ENCODE measurements at places on chromosomes 12 and 14. TPM values are rescaled to one million over a fixed set of nuclear protein-coding genes. Genes with fewer than 3 reads are reported as not detected.
A peak's percentile ranks its signal among the peaks of the same experiment; 100 is the strongest.

The NTN4 gene
- 57.6 TPM for total RNA-seq

The KRT2 gene
- total RNA-seq, result not detected

The DDX55 gene
- 30.8 TPM for total RNA-seq

The KRT8 gene
- total RNA-seq, result 1,740 TPM

The ASB2 gene
- total RNA-seq, result 39.1 TPM

The SLC38A2 gene
- total RNA-seq, result 250 TPM

The AHNAK2 gene
- 33.8 TPM for total RNA-seq

The TPH2 gene
- total RNA-seq, result 0.37 TPM

The LTBP2 gene
- total RNA-seq, result 10.5 TPM

The GRIP1 gene
- 5.8 TPM for total RNA-seq

The TMBIM4 gene
- 92.9 TPM for total RNA-seq

The OASL gene
- not detected for total RNA-seq

The OR6C2 gene
- not detected for total RNA-seq

The G2E3 gene
- total RNA-seq, result 14.6 TPM

The KRT72 gene
- total RNA-seq, result not detected

The GLI1 gene
- 4.0 TPM for total RNA-seq

- no peak for DNase-seq
These were observed 3.7 kb upstream of the HOXC12 start for GRCh38 chr12:53950789-53951576.

GRCh38 chr12:106680280-106680679 lies 94.2 kb upstream of the RIC8B start:
- DNase-seq, result no peak

GRCh38 chr14:95511687-95512086 lies 4.8 kb downstream of the SYNE3 start:
- no peak for DNase-seq

GRCh38 chr12:3236345-3237187 lies 159.4 kb downstream of the TSPAN9 start:
- peak; percentile 66 for DNase-seq

- peak; percentile 17 for DNase-seq
These were observed 50.4 kb upstream of the RIN3 start for GRCh38 chr14:92463141-92463540.

- peak; percentile 44 for DNase-seq
These were observed 173.2 kb downstream of the SLC35F4 start for GRCh38 chr14:57692671-57693070.

- DNase-seq, result peak; percentile 80
These were observed 101.1 kb downstream of the CRADD start for GRCh38 chr12:93778306-93778705.

DNA sequence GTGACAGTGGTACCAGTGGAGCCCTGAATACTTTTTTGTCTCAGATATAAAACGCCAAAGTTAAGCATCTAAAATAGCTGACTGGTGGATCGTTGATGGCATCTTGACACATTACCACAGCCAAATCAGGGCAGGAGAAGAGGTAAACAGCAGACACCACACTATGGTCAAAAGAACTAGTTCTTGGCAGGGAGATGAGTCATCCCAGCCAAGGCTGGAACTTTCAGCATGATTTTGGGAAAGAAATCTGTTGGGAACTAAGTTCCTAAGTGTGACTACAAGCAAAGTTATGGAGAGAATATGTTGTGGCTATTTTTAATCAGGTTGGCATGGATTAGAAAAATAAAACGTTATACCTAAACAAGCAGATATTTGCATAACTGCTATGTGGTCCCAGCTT lies 36.9 kb downstream of the LGR5 start:
- DNase-seq, result no peak

DNA sequence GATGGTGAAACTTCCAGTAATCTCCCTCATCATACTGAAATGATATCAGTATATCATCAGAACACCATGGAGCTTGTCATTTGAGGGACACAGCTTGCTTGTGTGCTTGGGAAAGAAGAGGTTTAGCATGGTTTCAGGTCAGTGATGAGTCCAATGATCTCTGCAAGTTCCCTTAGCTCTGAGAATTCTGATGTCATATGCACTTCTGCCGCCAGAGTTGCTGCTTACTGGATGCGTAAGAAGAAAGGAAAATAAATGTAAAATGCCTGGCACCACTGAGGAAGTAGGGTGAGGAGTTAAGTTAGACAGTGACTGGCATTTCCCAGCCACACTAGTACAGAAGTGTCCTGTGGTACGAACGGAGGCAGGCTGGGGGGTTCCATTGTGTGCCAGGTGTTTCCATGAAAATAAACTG lies 22.6 kb downstream of the PRKCH start:
- no peak for DNase-seq

DNA sequence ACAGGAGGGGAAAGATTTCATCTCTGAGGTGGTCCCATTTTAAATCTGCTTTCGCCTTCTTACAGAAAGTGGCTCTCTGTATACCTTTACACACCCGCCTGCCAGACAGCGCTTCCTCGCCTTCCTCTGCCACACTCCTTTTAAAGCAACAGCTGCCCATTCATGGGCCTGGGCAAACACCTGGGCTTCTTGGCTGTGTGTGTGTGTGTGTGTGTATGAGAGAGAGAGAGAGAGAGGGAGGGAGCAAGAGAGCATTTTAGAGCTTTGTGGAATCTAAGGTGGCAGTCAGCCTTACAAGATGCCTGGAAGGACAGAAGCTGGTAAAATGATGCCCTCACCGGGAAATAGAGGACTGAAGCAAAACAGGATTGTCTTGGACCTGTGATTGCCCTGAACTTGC lies 20.0 kb downstream of the PTHLH start:
- DNase-seq, result no peak

DNA sequence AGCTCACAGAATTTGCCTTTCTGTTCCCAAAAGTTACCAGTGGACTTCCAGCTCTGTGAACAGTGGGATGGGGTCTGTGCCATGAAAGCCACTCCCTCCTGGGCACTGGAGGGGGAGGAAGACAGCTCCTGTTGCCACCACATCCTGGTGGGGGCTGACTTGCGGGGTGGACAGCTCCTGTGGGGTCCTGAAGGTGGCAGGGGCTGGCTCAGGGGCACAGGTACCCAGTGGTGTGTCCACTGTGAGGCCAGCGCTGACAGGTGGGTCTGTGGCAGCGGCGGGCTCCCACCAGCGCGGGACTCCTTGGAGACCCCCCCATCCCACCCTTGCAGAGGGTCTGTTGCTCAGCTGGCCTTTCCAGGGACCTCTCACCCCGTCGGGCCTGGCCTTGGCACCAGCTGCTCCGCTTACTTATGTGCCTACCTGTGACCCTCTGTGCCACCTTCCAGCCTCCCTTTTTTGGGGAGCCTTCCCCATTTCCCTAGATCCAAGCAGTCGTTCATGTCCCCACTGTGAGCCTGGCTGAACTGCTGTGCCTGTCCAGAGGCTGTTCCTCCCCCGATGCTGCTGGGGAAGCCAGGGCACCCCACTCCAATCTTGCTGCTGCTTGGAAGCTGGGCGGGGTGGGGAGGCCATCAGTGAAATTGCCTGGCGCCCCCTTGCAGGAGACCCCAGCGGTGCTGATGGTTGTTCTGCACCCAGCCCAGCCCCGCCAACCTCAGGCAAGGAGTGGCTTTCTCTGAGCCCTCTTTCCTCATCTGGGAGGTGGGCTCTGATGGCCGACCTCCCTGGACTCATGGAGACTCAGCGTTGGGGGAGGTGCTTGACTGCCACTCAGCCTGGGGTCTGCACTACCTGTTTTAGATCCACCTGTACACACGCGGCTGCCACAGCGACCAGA lies 2.2 kb downstream of the TEDC1 start:
- no peak for DNase-seq

- no peak for DNase-seq
These were observed 102.5 kb upstream of the DIO2 start for GRCh38 chr14:80313806-80314205.

DNA sequence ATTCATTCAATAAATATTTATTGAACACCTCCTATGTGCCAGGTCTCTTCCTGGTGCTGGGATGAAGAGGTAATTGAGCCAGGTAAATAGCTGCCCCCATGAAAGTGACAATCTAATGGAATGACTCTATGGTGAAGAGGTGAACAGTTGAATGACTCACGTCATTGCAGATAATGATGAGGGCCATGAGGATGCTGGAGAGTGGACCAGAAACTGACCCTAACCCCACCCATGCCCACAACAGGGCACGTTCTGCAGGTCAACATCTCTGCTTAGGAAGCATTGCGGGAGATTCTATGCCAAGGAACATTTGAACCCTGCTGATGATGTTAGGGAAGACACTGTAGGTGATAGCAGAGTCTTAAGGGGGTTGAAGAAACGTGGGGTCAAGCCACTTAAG lies 788.9 kb upstream of the TBX3 start:
- no peak for DNase-seq

DNA sequence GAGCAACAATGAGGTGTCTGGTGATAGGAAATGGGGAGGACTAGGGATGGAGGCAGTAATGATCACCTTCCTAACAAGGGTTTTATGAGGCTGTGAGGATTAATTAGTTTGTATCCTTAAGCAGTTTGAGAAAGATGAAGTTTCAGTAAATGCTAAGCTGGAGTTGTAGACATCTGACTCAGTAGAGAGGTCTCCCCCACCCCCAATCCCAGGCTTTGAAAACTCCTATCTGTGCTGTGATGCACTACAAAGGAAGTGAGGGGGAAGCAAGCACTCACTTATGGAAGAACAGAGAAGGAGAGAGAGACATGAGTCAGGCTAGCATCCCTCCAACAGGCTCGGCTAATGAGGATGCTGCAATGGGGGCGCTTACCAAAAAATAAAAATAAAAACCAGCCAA lies 5.5 kb upstream of the BCL11B start:
- DNase-seq, result no peak

- no peak for DNase-seq
These were observed 8.2 kb upstream of the LGALS3 start for GRCh38 chr14:55120571-55121495.

DNA sequence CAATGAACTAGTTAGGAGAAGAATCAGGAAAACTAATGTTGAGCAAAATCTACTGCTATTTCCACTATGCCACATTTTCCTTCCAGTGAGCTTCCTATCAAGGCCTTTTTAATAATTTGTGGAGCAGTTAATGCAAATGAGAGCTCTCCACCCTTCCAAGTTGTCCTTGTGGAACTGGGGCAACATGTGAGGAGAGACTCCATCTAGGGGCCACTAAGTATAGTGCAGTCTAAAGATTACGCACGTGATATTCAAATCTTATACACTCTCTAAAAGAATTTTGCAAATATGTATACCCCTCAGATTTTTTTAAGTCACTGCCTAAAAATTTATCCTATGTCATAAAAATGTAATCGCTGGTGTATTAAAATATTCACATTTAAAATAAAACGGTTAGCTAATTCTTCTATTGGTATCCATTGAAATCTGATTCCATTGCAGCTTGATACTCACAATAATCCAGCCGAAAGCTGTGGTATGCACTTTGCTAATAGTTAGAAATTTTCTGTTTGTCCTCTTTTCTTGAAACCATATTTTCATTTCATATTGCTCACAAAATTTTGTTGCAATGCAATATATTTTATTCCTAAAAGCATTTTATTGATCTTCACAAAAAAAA lies 100.1 kb downstream of the PAH start:
- DNase-seq, result peak; percentile 48

- DNase-seq, result no peak
These were observed 394.0 kb upstream of the SYT1 start for GRCh38 chr12:78470354-78471195.

DNA sequence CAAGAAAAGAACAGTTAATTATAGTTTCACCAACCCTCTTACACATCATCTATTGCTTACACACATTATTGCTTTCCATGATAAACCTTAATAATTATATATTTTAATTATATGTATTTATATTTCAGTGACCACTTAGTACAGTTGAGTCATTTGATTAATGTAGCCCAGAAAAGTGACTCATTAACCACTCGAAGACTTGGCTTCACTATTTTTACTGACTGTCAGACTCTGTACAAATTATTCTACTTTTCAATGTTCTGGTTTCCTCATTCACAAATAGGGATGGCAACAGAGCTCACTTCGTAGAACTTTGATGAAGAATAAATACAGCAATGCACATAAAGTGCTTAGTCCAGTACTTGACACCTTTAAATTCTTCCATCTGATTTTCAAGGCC lies 98.3 kb downstream of the CFAP54 start:
- no peak for DNase-seq

GRCh38 chr12:93972411-93973208 lies 175.8 kb upstream of the PLXNC1 start:
- DNase-seq, result no peak

Data from stomach (tissue), 19 donors.